ENCODE measurements at places on chromosomes 12 and 14.

DNA sequence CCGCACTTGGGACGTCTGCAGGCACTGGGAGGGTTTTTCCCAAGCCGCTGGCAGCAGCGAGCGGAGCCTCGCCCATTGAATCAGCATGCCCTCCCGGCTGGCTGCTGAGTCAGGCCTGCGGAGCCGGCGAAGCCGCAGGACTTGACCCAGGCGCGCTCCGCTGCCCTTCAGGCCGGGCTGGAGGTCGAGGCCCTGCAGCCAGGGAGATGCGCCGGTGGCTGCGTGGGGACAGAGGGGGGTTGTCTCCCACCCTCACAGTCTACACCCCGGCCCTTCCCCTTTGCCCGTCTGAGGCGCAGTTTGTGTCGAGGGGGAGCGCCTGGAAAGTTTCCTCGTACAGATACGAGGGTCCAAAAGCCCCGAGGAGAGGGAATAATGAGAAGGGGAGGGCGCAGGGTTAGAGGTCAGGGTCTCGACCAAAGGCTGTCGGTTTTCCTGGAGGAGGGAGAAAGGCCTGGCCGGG lies 759 bp upstream of the KLC1 start:
- peak; percentile 51 for DNase-seq

- peak; percentile 93 for DNase-seq
Observed at GRCh38 chr12:114684098-114684869, at the start of gene TBX3. Gene TBX3, minus strand, starts transcription at chr12:114684175. Its CDS starts 975 bp downstream, at chr12:114683200.

- no peak for DNase-seq
Observed at GRCh38 chr12:53568809-53569557, 57.2 kb downstream of the ATF7 start.

DNA sequence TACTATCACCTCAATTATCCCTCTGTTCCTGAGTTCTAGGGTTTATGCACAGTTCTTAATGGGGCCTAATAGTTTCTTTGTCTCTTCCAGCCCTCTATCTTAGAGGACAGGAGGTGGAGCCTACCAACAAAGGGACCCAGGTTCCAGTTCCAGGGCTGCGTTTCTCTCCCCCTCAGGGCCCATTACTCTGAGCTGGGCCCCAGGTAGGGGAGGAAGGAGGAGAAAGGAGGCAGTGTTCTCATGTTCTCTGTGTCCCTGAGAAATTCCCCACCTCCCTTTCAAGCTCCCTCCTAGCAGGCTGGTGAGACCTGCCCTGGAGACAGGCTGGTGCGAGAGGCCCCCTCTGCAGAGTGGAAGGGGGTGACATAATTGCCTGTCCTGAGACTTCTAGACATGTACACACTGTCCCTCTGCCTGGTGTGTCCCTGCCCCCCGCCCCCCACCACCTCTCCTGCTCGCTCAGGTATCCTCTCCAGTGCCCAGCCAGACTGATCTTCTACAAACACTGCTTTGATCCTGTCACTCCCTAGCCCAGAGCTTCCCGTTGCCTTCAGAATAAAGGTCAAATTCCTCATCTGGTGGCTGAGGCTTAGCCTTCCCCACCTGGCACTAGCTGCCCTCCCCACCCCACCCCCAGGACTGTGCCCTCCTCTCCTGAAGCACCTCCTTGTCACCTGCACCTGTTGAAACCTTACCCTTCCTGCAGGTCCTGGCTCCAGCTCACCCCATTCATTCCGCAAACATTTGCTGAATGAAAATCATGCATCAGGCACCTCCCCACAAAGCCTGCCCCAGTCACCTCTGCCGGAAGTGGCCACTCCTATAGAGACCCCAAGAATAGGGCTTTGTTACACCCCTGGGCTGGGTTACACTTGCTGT lies 21.1 kb upstream of the KRT8 start:
- peak; percentile 81 for DNase-seq

DNA sequence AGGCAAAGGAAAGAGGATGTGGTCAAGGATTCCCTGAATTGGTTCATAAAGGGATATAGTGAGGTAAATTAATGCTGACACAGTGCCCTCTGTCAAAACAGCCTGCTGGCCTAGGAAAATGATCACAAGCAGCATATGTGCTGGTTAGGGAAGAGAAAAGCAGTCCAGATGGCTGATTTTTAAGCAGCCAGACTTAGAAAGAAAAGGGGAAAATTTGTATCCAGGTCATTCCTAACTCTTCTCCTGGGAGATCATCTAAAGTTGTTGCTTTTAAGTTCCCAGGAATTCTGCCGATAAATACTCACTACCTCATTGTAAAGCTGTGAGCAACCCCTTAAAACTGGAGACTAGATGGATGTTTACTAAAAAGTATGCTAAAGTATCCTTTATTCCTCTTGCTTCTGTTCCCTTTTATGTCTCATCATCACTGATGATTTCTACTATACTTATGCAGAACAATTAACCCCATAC lies 46.4 kb upstream of the CNOT2 start:
- DNase-seq = no peak

GRCh38 chr12:1272142-1272541 lies 281.1 kb downstream of the ERC1 start:
- DNase-seq = no peak

- no peak for DNase-seq
Observed at GRCh38 chr12:124566997-124567672, at the start of gene NCOR2. Gene NCOR2, minus strand, starts transcription at chr12:124567612. Its CDS starts 72,361 bp downstream, at chr12:124495251.

- peak; percentile 16 for DNase-seq
Observed at GRCh38 chr14:55580470-55581341, 699 bp downstream of the KTN1 start.

GRCh38 chr14:31990183-31990857 lies 86.8 kb upstream of the ARHGAP5 start:
- DNase-seq = no peak

GRCh38 chr14:54177019-54177418 lies 219.8 kb upstream of the CDKN3 start:
- DNase-seq = no peak

DNA sequence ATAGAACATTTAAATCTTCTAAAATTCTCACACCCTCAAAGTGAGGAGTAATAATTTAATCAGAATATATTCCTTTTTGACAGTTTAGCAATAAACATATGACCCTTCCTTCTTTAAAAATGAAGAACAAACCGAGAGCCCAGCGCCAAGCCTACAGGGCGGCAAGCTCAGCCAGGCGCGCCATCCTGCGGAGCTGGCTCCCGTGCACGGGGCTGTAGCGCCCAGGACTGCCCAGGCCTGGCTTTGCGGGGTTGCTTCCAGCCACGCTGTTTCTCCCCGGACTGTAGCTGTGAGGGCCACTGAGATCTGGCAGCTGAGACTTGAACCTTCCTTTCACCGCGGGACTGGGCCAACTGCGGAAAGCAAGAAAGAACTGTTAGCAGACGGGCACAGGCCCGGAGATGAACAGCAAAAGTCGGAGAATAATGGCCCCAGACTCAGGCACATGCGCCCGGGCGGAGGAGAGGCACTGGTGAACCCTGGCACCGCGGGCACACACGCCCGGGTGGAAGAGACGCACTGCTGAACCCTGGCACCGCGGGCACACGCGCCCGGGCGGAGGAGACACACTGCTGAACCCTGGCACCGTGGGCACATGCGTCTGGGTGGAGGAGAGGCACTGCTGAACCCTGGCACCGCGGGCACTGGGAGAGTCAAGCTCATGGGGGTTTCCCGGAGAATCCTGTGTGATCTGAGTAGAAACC lies 16.6 kb downstream of the PGAM5 start:
- no peak for DNase-seq

DNA sequence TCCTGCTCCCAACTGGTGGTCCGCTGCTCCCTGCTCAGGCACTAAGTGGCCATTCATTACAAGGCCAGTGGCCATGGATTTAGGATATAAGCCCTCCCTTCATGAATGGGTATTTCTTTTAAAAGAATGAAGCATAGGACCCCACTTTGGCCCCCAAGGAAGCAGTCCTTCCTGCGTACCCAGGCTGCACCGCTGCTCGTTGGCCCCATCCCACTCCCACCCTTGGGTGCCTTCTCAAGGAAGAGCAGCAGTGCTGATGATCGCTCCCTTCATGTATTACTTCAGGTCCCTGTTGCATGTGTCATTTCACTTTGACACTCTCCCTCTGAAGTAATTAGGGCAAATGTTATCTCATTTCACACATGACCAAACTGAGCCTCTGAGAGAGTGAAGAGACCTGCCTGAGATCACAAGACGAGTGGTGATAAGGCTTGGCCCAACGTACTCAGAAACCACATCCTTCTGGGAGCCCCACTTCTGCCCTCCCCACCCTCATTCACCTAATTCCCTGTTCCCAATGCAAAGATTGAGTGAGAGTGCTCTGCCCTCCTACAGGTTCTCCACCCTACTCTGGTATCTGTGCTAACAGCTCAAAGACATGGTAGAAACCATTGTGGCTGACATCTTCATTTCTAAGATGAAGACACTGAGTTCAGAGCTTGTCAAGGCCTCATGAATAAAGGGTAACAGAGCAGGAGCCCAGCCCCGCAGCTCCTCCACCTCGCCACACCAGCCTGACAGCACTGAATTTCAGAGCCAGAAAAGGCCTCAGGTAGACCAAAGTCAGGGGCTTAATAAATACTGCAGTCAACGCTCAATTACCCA lies 10.3 kb upstream of the KRT2 start:
- no peak for DNase-seq

DNA sequence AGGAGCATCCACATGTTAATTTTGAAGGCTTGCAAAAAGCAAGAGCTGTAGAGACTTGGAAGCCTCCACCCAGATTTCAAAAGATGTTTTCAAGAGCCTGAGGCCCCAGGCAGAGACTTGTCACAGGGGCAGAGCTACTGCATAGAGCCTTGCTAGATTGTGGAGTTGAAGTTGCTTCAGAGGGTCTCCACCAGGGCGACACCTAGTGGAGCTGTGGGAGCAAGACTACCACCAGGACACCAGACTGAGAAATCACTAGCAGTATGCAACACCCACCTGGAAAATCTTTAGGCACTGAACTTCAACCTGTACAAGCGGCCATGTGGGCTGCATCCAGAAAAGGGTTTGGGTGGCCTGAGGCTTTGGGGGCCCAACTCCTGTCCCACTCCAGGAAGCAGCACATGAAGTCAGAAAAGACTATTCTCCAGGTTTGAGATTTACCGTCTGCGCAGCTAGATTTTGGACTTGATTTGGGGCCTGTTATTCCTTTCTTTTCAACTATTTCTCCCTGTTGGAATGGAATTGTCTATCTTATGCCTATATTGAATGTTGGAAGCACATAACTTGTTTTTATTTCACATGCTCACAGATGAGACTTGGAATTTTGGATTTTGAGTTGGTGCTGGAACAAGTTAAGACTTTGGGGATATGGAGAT lies 508.6 kb downstream of the FLRT2 start:
- DNase-seq = peak; percentile 21

DNA sequence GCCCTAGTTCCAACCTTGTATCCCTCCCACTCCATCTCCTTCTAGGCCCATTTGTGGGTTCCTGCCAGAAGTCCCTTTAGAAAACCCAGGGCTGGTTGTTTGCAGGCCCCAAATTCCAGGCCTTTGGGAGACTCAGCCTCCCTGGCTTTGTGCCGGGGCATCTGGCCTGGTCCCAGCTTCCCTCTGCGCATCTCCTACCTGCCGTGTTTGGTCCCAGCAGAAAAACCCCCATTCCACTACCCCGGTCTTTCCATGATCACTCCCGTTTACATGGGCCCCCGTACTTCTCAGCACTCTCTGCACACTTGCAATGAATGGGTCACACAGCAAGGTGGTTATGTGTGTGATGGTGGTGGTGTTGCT lies 15.3 kb downstream of the KMT5A start:
- DNase-seq = no peak

DNA sequence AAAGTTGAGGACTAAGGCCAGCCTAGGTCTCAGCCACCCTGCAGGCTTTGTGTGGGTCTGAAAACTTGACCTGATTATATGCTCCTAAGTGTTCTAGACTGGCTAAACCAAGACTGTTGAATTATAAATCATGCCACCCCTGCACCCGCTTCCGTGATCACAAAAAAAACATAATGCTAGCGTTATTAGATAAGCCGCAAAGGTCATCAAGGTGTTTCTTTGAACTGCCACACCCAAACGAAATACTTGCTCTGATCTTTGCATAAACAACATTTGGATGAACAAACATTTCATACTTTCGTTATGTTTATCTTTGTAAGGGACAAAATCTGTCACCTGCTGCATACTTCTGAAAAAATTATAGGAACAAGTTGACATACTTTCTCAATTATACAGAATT lies 2.5 kb downstream of the SMCO2 start:
- no peak for DNase-seq

GRCh38 chr12:67482751-67483661 lies 165.5 kb upstream of the DYRK2 start:
- peak; percentile 85 for DNase-seq

- DNase-seq = no peak
Observed at GRCh38 chr12:124416516-124417395, 121.9 kb downstream of the RFLNA start.

- no peak for DNase-seq
Observed at GRCh38 chr12:83432176-83432719, 745.5 kb downstream of the TMTC2 start.

DNA sequence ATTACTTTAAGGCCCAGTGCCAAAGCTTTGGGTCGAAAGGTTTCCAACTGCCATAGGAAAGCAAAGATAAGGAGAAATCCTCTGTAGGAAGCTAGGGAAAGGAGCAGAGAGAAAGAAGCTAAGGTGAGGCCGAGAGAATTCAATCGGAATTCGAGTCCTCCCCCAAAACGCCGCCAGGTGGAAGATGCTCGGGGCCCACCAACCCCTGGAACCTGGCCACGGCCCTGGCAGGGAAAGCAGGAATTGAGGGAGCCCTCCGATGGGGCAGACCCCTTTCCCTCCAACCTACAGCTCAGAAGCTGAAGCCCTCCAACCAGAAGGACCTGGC lies 498 bp downstream of the GMFB start:
- no peak for DNase-seq

GRCh38 chr12:113130457-113131135 lies 5.0 kb downstream of the RASAL1 start:
- no peak for DNase-seq

DNA sequence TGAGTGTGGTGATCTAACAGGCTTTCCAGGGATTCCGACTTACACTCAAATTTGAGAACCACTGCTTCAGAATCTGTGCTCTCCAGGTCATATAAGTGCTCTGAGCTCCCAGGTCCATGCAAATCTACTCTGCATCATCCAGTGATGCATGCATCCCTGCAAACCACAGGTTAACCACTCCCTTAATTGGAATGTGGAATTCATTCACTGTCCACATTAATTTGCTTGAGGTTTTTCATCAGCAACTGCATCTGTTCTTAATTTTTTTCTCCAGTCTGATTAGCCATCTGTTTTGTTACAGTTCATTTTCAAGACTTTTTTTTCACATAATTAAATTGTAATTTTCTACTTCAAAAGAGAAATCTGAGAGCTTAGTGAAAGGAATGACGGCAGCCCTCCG lies 43.4 kb upstream of the RIN3 start:
- no peak for DNase-seq

- no peak for DNase-seq
Observed at GRCh38 chr12:66258011-66258410, 44.3 kb upstream of the HELB start.

- DNase-seq = no peak
Observed at GRCh38 chr14:66910311-66910840, 278.9 kb upstream of the GARIN2 start.

- no peak for DNase-seq
Observed at GRCh38 chr12:53871367-53871766, 67.3 kb upstream of the HOXC13 start.
